ENCODE measurements at places on chromosomes 16 and 17. TPM values are rescaled to one million over a fixed set of nuclear protein-coding genes. Genes with fewer than 3 reads are reported as not detected.

STX1B gene
- total RNA-seq: 0.33 TPM

KRTAP2-2 gene
- total RNA-seq: not detected

LIG3 gene
- total RNA-seq: 42.8 TPM

CTRB1 gene
- not detected for total RNA-seq

TP53TG3F gene
- total RNA-seq: not detected

TTYH2 gene
- 2.1 TPM for total RNA-seq

HS3ST3B1 gene
- under 0.01 TPM for total RNA-seq

TOM1L2 gene
- 49.7 TPM for total RNA-seq

HNF1B gene
- total RNA-seq: not detected

NLE1 gene
- total RNA-seq: 24.9 TPM

BORCS6 gene
- total RNA-seq: 11.3 TPM

ZDHHC1 gene
- total RNA-seq: 8.5 TPM

UTS2R gene
- not detected for total RNA-seq

AFMID gene
- 30.7 TPM for total RNA-seq

ZP2 gene
- not detected for total RNA-seq

LLGL2 gene
- 4.6 TPM for total RNA-seq

CLEC18A gene
- total RNA-seq: 0.57 TPM

TBC1D26 gene
- not detected for total RNA-seq

UNC119 gene
- 23.1 TPM for total RNA-seq

SEZ6 gene
- not detected for total RNA-seq

CA5A gene
- total RNA-seq: not detected

CBX2 gene
- 19.2 TPM for total RNA-seq

CDK5R1 gene
- total RNA-seq: 2.4 TPM

ORAI3 gene
- 24.2 TPM for total RNA-seq

PNMT gene
- not detected for total RNA-seq

GPR142 gene
- not detected for total RNA-seq

BOLA2B gene
- total RNA-seq: 96.4 TPM

NPIPB8 gene
- 0.10 TPM for total RNA-seq

CETP gene
- 0.65 TPM for total RNA-seq

MAPT gene
- under 0.01 TPM for total RNA-seq

SP6 gene
- total RNA-seq: 1.2 TPM

C1QTNF8 gene
- total RNA-seq: not detected

CCDC78 gene
- total RNA-seq: 1.3 TPM

All from vein endothelial cell (primary cell).